ENCODE measurements at places on chromosomes 7 and 10.

GRCh38 chr10:58942724-58943123, 233.7 kb upstream of the PHYHIPL start:
- no peak for DNase-seq

- peak; percentile 55 for DNase-seq
Measured at GRCh38 chr7:786472-787255, 45.6 kb upstream of the SUN1 start.

DNA sequence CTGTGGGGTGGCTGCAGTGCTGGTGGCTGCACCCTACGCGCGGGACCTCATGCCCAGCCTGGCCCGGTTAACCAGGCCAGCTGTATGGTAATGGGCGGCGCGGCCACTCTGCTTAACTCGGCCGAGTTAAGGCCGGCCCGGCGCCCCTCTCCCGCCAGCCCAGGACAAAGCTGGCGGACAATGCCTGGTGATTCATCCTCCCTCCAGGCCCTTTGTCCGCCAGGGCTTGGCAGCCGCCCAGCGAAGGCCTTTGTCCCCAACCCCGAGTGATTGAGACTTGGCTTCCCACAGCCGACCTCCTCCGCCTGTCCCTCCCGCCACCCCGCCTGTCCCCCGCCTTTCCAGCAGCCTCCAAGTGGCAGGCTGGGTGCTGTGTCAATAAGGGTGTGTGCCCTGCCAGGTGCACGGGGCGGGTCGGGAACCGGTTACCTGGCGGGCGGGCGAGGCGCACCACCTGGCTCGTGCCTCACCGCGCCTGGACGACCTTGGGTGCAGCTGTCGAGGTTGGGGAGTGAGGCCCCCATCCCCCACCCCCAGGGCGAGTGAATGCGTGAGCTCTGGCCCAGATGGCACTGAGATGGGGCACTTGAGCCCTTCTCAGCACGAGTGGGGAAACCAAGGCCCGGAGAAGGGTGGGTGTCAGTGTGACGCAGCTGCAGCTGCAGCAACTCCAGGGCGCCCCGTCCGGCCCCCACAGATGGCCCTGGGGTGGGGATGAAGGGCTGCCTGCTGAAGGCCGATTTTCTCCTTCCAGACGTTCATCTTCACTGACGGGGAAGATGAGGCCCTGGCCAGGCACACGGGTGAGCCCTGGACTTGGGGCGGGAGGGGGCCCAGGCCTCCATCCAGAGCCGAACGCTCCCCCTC, 4.6 kb downstream of the LFNG start:
- peak; percentile 48 for DNase-seq

- peak; percentile 31 for DNase-seq
Measured at GRCh38 chr10:44864051-44864450, 47.1 kb upstream of the TMEM72 start.

GRCh38 chr10:18501629-18502028, 149.8 kb downstream of the NSUN6 start:
- DNase-seq: no peak

GRCh38 chr7:121305109-121305508, 23.7 kb upstream of the WNT16 start:
- peak; percentile 54 for DNase-seq

GRCh38 chr10:59829601-59830000, 76.3 kb upstream of the MRLN start:
- DNase-seq: no peak

- DNase-seq: no peak
Measured at GRCh38 chr7:144786522-144786921, 49.3 kb downstream of the TPK1 start.

DNA sequence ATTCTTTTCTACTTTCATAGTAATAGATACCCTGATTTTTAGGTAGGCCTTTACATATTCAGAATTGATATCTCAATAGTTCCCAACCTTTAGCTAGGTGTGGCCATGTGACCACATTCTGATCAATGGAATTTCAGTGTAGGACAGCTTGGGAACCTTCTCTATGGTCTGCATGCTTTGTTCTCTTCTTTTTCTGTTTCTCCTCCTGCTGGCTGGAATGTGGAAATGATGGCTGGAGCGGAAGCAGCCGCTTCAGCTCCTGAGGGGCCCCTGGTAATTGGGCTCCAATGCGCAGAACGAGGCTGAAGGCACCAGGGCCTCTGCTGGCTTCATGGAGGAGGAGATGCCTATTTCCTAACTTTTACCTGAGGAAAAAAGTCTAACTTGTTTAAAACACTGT, 152.6 kb downstream of the ZMYND11 start:
- DNase-seq: peak; percentile 45

- DNase-seq: no peak
Measured at GRCh38 chr7:124035706-124036105, 2.8 kb upstream of the TMEM229A start.

DNA sequence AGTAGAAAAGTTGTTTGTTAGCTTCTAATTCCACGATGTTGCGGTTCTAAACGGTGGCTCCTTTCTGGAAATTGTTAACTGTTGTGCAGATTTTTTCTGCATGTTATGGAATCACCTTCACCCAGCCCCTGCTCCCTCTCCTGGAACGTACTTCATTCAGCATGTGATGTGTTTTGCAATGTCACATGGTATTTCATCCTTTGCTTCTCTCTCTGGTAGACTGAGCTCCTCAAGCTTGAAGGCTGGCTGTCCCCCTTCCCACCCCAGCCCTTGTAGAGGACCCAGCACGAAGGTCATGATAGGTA, 4.4 kb downstream of the PPP2R2D start:
- DNase-seq: no peak

- DNase-seq: no peak
Measured at GRCh38 chr7:75920431-75921161, 5.6 kb downstream of the POR start.

DNA sequence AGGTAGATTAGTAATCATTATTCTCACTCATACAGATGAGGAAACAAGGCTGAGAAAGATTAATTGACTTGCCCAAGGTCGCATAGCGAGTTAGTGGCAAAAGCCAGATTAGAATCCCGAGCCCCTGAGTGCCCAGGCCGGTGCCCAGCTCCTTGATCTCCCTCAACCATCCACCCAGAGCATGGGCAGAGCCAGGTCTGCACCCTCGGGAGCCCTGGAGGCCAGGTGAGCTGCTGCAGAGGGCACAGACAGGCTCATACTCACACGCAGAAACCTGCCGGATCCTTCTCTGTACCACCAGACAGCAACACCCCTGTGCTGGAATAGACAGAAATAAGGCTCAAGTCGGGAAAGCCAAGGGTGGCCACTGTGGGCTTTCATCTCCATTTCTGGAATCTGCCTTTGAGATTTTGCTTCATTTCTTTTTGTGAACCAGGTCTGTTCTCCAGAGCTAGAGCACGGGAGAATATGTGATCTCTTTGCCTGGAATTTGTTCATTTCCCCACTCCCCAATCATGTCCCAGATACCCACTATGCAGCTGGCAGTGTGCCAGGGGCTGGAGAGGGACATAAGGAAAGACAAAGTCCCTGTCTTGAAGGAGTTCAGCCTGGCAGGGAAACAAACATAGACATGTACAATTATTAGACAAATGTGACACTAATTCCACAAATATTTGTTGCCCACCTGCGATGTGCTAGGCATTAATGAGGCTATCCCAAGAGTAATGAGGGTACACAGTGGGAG, 5.5 kb downstream of the AFAP1L2 start:
- no peak for DNase-seq

GRCh38 chr7:39890411-39890810, 59.6 kb upstream of the CDK13 start:
- no peak for DNase-seq

DNA sequence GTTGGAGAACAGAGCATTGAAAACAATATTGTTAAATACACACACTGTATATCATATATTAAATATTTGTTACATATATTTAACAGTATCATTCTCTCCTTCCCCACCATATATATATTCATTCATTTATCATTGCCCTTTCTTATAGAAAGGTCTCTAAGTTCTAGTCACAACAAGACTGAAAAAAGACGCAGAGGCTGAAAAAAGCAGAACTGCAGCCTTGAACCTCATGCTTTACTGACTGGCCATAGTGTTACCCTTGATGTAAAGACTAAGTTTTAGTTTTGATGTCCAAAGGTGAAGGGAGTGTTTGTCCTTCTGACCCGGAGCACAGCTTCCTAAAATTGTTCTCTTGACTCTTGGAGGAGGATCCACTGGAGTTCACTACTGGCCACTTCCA, 247.9 kb downstream of the PTEN start:
- DNase-seq: no peak

DNA sequence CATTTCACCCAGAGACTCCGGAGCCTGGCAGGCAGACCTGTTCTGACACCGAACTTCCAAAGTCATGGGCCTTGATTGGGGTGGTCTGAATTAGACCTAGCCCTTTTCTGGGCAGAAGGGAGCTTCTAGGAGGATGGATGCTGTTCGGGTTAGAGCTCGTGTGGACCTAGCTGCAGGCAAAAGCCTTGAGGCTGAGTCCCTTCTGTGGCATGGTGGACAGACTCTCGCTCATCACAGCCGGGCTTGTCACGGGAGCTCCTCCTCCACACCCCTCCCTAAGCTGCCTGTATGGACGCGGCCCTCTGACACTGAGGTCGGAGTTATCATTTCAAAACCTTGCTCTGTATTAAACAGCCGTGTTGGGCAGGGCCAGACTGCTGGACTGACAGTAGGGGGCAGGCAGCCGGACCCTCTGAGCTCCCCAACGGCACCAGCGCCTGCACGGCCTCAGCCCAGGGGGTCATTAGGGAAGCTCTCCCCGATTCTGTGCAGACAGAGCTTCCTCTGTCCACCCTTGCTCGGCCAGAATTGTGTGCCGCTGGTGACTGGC, 2.2 kb downstream of the IRF5 start:
- no peak for DNase-seq

GRCh38 chr7:22173685-22174573, 183.0 kb downstream of the RAPGEF5 start:
- DNase-seq: no peak

- no peak for DNase-seq
Measured at GRCh38 chr10:101157756-101158458, 26.8 kb downstream of the TLX1 start.

GRCh38 chr7:27739301-27739908, 557 bp upstream of the TAX1BP1 start:
- DNase-seq: no peak

DNA sequence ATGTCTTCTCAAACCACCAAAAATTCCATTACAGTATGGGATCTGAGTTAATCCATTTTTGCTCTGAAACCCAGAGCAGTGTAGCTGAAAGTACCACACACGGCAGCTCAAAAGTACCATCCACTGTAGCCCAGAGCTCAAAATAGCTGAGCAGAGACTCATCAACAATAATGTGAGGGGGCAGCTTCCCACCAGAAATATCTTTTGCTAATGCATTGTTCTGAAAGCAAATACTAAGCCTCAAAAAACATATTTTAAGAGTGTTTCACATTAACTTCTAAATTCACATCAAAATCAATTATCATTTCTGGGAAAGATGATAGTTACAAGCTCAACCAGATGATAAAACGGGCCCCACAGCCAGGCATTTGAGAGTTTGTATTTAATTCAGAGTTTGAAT, 73.7 kb downstream of the ABLIM1 start:
- peak; percentile 80 for DNase-seq

DNA sequence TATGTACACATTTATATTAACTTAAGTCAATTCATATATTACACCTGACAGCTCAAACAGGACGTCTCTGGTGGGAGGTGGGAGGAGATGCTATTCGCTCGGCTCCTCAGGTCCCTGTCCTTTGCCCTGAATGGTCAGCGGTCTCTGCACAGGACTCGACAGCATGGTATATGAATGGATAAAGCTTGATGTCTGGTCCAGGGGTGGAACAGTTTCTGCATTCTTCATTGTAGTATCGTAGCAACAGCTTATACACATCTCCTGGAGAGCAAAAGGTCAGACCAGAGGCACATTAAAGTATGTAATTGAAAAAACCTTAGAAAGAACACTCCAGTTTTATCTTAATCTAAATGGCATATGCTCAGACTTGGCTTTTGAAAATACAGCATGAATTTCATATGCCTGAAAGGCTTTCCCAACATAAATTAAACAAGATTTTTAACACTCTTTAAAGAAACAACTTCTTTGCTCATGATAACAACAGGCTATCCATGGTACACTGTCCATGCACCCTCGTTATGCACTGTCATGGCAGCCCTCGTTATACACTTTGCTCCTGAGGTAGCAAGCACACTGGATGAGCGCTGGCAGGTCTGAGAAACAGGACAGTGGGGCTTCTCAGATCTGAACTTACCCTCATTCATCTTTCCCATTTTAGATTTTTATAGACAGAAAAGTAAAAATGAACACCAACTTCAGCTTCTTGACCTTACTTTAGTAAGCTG, 57.3 kb upstream of the OGDHL start:
- DNase-seq: no peak

- no peak for DNase-seq
Measured at GRCh38 chr7:84651876-84652275, 457.3 kb upstream of the SEMA3A start.

DNA sequence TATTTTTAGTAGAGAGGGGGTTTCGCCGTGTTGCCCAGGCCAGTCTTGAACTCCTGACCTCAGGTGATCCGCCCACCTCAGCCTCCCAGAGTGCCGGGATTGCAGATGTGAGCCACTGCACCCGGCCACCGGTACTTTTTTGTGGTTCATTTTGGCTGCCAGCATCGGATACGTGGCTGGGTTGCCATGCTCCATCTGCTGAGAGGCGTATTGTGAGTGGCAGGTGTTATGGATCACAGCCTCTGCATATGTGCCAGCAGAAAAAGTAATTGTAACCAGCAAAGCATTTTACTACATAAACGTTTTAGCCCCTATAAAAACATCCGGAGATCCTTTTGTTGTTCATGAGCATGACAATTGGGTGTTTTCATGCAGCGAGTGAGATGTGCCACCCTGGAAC, 7.1 kb downstream of the FOXK1 start:
- no peak for DNase-seq

DNA sequence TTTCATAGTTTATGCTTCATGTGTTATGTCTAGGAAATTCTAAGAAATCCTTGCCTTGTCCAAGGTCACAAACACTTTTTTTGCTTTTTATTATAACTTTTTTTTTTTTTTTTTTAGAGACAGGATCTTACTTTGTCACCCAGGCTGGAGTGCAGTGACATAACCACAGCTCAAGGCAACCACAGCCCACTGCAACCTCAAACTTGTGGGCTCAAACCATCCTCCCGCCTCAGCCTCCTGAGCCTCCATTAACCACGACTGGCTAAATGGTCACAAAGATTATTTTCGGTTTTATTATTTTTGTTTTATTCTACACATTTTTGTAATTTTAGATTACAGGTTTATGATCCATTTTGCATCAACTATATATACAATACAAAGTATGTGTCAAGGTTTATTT, 7.1 kb upstream of the FAM204A start:
- no peak for DNase-seq

GRCh38 chr10:72087969-72088888, at the start of gene SPOCK2:
Gene SPOCK2, minus strand, starts transcription at chr10:72088551. Its CDS starts 223 bp downstream, at chr10:72088328.
- DNase-seq: no peak

- DNase-seq: peak; percentile 14
Measured at GRCh38 chr7:48213226-48213625, 42.0 kb downstream of the ABCA13 start.
